ENCODE measurements at places on chromosomes 5 and 9.

DNA sequence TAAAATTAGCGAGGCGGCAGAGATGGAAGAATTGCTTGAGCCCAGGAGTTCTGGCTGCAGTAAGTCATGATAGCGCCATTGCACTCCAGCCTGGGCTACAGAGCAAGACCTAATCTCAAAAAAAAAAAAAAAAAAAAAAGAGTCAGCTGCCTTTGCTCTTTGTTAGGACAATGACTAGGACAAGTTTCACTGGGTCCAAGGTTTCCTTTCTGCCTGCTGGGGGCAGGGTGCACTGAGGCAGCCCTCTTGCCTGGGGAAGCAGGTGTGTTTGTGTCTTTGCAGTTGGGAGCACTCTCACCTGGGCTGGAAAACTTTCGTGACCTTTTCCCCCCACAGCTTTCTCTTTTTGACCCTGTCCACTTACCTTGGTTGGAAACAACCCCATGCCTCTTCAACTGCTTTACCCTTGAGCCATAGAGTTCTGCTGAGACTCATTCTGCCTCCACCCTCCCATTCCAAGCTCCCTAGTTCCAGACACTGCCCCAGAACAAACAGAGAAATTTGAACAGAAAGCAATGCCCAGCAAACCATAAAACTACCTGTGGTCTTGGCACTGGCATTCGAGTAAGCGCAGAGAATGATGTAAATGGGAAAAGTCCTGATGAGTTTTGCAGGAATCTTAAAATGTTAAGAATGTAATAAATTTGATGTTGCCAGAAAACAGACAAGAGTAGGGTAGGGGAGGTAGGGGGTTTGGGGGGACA lies 17.0 kb upstream of the MYO10 start:
- DNase-seq, result no peak

DNA sequence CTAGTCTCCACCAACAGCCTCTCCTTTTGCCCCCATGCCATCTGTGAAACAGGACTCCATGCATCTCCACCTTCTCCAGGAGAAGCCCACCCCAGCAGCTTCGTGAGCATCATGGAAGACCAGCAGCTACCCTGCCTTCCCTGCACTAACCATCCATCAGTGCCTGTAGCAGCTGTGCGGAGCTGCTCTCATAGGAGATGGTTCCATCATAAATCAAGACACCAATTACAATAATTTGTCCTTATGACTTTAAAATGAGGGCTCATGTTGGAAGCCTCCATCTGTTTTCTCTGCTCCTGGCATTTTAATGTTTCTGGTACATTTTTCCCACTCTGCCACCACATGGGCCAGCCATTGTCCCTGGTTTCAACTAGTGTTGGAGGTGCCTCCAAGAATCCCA lies 69.9 kb downstream of the FGF1 start:
- DNase-seq, result no peak

DNA sequence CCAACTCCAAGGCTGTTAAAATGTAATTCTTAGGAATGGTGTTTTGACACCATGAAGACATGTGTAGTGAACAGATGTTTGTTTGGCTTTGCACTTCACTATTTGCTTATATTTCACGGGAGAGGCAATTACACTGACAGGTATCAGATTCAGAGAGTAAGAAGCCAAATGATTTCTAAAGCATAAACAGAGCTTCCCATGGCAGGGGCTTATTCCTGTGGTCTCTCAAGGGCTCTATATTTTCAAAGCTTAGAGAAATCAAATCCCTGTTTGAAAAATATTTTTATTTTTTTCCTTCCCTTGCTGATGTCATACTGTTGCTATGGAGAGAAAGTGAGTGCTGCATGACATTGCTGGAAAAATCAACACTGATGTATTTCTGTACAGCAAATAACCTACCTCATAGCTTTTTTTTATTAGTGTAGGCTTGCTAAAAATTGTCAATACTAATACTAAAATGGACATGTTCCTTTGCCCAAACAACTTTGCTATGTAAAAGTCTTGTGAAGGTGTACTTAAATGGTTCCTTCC lies 161.4 kb downstream of the GIN1 start:
- DNase-seq, result no peak

DNA sequence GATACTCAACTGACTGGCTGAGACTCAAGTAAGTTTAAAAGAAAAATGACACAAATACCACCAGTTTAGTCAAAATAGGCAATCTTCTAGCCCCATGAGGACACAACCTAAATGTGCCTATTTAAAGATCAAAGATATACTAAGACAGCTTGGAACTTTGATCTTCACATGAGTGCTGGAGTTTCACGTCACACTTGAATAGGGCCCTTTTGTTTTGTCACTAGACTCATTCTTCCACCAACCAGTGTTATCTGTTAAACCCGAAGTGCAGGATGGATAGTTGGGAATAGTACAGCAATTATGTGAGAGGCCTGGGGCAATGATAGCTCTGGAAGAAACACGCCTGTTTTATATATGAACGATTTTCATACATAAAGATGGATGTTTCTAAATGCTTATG lies 792.8 kb upstream of the NUDT12 start:
- no peak for DNase-seq

DNA sequence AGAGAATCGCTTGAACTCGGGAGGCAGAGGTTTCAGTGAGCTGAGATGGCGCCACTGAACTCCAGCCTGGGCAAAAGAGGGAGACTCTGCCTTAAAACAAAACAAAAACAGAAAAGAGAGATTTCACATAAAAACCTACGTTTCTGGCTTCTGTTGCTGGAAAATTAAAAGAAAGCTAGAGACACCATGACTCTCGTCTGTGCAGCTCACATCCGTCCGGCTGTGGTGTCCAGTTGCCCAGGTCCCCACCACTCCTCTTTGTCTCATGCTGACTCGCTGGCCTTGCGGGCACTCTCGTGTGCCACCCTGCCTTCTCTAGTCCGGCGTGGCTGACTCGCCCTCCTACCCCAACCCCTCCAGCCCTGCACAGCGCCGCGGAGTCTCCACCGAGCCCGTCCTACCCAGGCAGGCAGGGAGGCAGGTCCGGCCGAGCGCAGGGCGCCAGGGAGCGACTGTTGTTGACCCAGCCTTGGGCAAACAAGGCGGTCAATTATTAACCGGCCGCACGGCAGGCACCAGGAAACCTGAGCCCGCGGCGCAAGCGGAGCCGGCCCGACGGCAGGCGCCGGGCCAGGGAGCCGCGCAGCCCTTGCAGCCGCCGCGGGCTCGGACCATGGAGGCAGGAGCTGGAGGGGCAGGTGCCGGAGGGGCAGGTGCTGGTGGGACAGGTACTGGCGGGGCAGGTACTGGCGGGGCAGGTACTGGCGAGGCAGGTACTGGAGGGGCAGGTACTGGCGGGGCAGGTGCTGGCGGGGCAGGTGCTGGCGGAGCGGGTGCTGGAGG lies at the start of gene PRRT1B:
Gene PRRT1B (plus strand): TSS at position 521 of the 783 bp plus-strand sequence. CDS start 93 bp downstream, at position 614.
- no peak for DNase-seq

DNA sequence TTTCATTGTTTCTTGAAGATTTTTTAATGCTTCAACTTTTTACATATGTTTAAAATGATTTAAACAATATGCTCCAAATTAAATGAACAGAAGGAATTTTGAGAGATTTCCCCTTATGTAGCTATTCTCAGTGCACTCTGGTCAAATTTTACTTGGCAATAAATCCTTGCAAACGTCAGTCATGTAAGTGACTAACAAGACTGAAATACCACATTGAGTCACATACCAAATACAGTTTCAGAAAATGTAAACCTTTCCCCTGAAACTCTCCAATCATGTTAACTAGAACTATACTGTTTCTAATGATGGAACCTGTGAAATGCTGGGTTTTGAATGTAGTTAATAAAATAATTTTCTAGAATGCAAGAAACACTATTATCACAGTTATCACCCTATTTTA lies 29.6 kb downstream of the SAR1B start:
- no peak for DNase-seq

DNA sequence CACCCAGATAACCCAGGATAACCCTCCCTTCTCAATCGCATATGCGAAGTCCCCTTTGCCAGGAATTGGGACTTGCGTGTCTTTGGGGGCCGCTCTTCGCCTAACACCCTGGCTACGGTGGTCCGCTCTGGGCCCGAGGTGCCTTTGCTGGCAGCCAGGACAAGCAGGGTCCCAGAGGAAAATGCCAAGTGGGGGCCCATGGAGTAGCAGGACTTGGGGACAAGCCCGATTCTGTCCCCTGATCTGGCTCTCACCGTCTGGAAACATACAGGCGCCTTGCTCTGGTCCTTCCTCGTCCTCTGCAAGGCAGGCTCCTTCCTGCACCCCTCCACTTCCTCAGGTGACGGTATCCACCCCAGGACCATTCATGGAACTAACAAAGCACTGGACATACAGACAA lies 78.1 kb upstream of the UNC5A start:
- no peak for DNase-seq

DNA sequence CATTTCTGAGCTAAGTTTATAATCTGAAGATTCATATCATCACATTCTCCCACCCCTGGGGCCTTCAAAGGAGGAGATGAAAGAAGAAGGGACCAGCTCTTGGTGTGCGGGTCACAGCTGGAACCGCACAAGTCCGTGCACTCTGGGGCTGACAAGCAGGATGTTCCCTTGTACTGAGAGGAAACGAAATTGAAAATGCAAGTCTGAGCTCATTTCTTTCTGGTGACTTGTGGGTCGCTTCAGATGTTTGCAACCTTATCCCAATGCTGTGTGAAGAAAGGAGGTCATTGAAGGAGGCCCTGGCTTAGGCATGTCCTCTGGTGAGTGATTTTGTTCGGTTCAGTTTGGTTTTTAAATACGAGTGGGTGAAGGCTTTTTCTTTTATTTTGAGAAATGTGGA lies 59.6 kb downstream of the C9orf152 start:
- no peak for DNase-seq

GRCh38 chr9:120398286-120398685 lies 181.7 kb downstream of the CDK5RAP2 start:
- DNase-seq, result no peak

DNA sequence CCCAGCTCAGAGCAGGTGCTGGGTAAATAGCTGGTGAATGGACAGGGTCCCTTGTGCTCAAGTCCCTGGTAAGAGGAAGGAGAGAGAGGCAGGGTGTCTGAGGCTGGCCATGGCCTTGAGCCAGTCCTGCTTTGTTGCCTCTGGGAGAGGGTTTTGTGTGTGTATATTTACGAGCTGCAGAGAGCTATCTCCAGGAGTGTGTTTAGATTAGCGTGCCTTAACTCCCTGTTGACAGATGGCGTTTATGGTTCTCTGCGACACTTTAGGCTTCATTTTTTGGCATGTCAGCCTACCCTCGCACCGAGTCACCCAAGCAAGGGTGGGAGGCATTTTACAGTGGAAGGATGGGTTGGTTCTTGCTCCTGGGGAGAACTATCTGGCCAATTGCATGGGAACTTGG lies 22.2 kb downstream of the HMCN2 start:
- DNase-seq, result no peak

GRCh38 chr9:121725008-121725775 lies 73.8 kb downstream of the DAB2IP start:
- no peak for DNase-seq

Data from HL-60 (cell line).